ENCODE measurements at places on chromosomes 7 and 10. TPM values are rescaled to one million over a fixed set of nuclear protein-coding genes. Genes with fewer than 3 reads are reported as not detected.

Gene OR2A12
- total RNA-seq, result not detected

Gene POLR2J2
- 1.6 TPM for total RNA-seq

Gene CPXM2
- total RNA-seq, result 2.1 TPM

Gene LBX1
- under 0.01 TPM for total RNA-seq

Gene CUBN
- total RNA-seq, result 0.72 TPM

Gene NOS3
- 5.4 TPM for total RNA-seq

Gene DCLRE1C
- total RNA-seq, result 4.2 TPM

Gene MRLN
- total RNA-seq, result not detected

Gene BUB3
- total RNA-seq, result 113 TPM

Gene LDB3
- 0.18 TPM for total RNA-seq

Gene CYP17A1
- not detected for total RNA-seq

Gene NRG3
- not detected for total RNA-seq

Gene SFMBT2
- total RNA-seq, result 2.9 TPM

Gene CALCR
- not detected for total RNA-seq

Gene DNAJB9
- total RNA-seq, result 22.6 TPM

Gene ANKRD30A
- not detected for total RNA-seq

Gene FAM107B
- total RNA-seq, result 7.9 TPM

Gene HPS6
- total RNA-seq, result 38.6 TPM

Gene YAE1
- total RNA-seq, result 19.0 TPM

Gene CTAGE4
- under 0.01 TPM for total RNA-seq

Gene CYP2E1
- total RNA-seq, result not detected

Gene ZNF487
- total RNA-seq, result 1.1 TPM

Gene PLEKHS1
- total RNA-seq, result not detected

Gene C10orf53
- not detected for total RNA-seq

Gene UBE2H
- total RNA-seq, result 52.4 TPM

Gene HOGA1
- total RNA-seq, result 0.72 TPM

Gene TACC2
- total RNA-seq, result 7.9 TPM

Gene CPSF4
- total RNA-seq, result 19.1 TPM

Gene PIP
- total RNA-seq, result 0.32 TPM

Gene NKX1-2
- total RNA-seq, result not detected

Gene ZNF425
- 4.1 TPM for total RNA-seq

Gene CCL24
- total RNA-seq, result not detected

Gene TAS2R41
- total RNA-seq, result not detected

Gene EXOC4
- total RNA-seq, result 41.7 TPM

Gene SNCG
- 5.3 TPM for total RNA-seq

Gene CAMK1D
- 2.9 TPM for total RNA-seq

Gene WEE2
- not detected for total RNA-seq

Gene WDR86
- total RNA-seq, result not detected

Gene ZNF398
- 16.5 TPM for total RNA-seq

Gene IFIT3
- 14.7 TPM for total RNA-seq

Gene ZP3
- 0.54 TPM for total RNA-seq

Gene KLLN
- total RNA-seq, result 0.97 TPM

Gene SORCS3
- total RNA-seq, result not detected

Gene NPC1L1
- total RNA-seq, result 0.18 TPM
